CD4-positive, alpha-beta memory T cell (primary cell): ENCODE measurements at places on chromosomes 6 and 20.

GRCh38 chr6:8608737-8609136 is 173.4 kb upstream of the SLC35B3 start:
- DNase-seq: no peak

- no peak for DNase-seq
Measured at GRCh38 chr20:37257988-37258387, 3.6 kb downstream of the GHRH start.

- no peak for DNase-seq
Measured at GRCh38 chr6:149558029-149558428, 8.1 kb upstream of the GINM1 start.

DNA sequence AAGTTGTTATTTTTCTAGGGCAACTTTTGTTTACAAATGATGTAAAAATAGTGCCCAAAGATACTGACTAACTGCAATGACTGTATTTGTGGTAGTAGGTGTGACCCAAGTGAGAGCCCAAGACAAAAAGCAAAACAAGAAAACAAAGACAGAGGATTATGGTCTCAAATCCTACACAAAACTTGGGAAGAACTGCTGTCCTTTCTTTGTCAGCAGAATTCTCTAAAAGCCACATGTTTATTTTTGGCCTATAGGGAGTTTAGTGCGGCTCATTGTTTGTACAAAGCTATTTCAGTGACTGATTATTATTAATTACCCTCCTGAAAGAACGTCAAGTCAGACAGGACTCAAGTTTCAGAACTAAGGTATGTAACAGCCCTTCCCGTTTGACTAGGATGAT is 509.2 kb upstream of the SLC35B3 start:
- DNase-seq: no peak

- DNase-seq: no peak
Measured at GRCh38 chr20:34888468-34888867, 12.1 kb downstream of the ACSS2 start.

DNA sequence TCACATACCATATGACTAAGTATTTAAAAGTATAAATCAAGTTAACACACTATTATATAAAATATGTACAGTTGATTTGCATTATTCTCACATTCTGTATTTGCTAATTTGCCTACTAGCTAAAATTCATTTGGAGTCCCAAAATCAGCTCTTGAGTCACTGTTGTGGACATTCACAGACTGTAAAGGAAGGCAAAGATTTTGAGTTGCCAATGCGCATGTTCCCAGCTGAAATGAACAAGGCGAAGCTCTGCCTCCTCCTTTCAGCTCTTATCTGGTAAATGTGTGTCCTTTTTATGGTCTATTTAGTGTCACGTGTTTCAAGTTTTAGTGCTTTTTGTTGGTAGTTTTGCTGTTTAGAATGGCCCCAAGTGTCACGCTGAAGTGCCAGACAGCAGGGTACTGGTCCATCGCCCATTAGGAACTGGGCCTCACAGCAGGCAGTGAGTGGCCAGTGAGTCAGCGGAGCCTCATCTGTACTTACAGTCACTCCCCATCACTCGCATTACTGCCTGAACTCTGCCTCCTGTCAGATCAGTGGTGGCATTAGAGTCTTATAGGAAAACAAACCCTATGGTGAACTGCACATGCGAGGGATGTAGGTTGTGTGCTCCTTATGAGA is 87.2 kb upstream of the ADTRP start:
- no peak for DNase-seq

- no peak for DNase-seq
Measured at GRCh38 chr20:37729452-37729851, 35.6 kb downstream of the CTNNBL1 start.

DNA sequence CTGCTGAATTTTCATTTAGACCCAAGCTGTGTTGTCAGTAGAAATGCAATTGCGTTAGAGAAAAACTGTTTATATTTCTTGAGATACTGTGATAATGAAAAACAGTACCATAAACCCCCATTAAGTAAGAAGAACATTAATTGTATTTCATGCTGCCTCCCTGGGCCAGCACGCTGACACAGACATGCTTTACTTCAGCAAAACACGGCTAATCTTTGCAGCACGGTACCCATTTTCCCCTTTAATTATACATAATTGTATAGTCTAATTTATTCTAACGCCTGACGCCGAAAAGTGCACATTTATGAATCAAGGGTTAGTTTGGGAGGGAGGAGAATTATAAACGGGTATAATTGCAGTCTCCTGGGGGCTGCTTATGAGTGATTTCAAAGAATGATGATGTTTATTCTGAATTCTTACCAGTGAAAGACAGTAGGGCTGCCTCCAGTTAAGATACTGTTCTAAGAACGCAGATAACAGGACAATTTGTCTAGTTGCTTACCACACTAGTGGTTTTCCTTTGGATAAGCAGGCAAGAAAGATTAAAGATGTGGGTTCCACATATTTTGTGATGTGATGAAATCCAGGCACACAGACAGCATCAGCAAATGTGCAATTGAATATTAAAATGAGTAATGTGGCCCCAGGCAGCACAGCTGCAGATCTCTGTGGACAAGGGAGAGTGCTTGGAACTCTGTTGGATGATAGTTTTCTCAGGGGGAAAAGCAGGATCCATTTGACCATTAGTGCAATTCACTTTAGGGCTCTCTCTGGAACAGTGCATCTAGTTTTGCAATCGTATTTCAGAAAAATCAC is 4.7 kb upstream of the SULF2 start:
- no peak for DNase-seq

- no peak for DNase-seq
Measured at GRCh38 chr6:6715465-6715864, 126.9 kb downstream of the LY86 start.

- no peak for DNase-seq
Measured at GRCh38 chr6:155325700-155326516, 11.6 kb upstream of the TFB1M start.

DNA sequence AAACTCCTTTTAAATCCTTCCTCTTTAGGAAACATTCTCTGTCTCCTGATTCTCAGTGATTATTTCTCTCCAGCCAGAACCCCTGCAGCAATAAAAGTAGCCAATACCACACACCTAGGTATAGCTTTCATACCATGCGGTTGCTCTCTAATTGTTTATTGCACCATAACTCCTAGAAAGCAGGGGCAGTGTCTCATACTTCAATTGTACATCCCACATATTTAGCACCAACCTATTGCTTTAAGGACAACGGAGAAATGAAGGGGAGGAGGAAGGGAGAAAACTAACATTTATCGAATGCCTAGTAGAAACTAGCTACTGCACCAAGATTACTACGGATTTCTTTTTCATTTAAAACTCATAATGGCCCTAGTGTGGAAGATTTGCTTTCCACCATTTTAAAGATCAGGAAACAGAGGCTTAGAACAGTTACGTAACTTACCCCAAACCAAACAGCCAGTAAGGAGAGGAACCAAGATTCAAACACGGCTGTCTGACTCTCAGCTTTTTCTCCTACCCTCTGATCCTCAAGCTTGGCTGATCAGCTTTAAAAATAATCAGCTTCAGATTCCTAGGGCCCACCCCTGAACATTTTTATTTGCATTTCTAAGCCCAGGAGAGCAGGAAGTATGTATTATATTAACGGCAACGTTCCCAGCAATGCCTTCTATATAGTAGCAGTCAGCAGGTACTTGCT is 43.4 kb upstream of the ATXN1 start:
- no peak for DNase-seq

DNA sequence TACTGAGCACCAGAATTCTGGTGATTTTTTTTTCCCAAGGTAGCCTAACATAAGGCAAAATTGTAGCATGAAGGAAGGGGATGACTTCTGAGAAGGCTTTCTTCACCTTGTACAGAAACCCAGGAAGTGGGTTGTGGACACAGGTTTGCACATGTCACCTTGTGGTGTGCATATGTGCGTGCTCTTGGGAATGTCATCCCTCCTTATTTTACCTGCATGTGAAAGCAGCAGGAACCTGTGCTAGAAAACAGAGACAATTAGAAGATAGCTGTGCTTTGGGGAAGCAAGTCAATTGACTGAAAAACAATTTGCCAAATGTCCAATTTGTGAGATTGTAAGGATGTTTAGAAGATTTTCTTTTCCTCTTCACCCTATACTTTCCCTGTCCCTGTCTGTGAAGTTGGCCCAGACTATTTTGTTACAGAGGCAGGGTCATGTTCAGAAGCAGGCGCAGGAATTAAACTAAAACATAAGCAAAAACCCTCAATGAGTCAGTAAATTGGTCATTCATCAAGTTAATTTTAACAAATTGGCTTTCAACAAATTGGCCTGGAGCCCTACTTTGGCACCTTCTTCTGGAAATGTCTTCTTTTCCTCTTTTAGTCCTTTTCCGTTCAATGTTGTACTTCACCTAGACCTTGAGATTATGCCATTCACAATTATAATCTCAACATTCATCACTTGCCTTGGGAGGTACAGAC is 261.2 kb downstream of the ADGB start:
- no peak for DNase-seq

GRCh38 chr20:63486300-63486855 is 12.5 kb downstream of the EEF1A2 start:
- no peak for DNase-seq

DNA sequence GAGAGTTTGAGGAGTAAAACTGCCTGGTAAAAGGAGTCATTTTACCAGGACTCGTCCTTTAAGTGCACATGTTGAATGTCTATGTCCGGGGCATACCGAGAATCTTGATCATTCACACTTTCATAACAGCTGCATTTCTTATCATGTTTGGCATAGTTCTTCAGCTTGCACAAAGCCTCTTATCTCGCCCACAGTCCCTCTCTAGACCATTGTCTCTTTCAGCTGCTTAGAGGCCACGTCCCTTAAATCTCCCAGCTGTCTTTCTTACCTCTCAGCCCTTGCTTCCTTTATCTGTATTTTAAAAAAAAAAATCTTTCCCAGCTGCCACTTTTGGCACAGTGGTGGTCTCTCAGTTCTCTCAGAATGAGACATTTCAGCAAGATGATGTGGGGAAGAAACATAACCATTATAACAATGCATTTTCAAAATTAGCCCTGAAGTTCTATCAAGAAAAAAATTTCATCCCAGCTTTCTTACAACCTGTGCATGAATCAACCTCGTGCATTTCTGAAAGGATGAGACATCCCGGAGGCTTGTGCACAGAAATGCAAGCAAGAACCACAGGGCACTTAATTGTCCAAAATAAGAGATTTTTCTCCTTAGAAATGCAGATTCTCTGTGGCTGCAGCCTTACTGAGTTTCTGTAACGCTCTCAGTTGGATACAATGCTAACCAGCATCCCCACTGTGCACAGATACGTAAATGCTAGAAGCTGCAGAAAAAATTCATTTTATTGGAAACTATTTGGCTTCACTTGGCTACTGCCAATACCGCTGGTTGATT is 24.2 kb downstream of the RBM24 start:
- DNase-seq: no peak

DNA sequence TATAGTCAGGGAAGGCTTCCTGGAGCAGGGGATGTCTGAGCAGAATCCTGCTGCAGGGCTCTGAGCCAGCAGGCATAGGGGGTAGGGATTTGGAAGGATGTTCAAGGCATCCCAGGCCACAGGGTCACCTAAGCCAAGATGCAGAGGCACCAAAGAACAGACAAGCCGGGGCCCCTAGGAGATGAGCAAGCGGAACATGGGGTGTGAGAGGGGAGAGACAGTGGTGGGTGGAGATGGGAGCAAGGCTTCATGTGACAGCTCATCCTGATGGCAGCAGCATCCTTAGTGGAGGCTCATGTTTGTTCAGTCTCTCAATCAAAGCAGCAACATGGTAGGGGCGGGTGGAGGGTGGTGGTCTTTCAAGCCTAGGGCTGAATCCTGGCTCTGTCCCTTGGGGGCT is 29.8 kb upstream of the TCP11 start:
- no peak for DNase-seq
